Adrenal gland (tissue), 19 donors: ENCODE measurements at places on chromosomes 1 and 21. TPM values are rescaled to one million over a fixed set of nuclear protein-coding genes. Genes with fewer than 3 reads are reported as not detected.
A peak's percentile ranks its signal among the peaks of the same experiment; 100 is the strongest.

DNA sequence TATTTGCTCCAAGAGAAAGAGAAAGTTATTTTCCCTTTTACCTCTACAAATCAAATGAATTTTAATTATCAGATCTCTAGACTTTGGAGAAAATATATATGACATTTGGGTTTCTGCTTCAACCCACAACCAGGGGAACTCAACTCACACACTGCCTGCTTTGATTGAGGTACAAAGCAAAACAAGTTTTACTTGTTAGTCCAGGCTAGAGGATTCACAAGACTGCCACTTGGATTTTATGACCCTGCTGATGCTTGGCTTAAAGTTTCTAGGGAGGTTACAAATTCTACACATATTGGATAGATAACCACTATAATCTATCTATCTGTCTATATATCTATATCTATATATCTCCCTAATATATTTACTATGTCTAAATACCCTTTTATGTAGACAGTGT lies 467.3 kb upstream of the RGS18 start:
- H3K4me1 ChIP-seq: no peaks in the 10 kb centered on the region
- H3K36me3 ChIP-seq: no peaks in the 10 kb centered on the region
- H3K27ac ChIP-seq: no peak overlapping the region
- no peaks in the 10 kb centered on the region for H3K27me3 ChIP-seq
- DNase-seq: no peak

Gene SLC19A1
- total RNA-seq: 21.1 TPM

DNA sequence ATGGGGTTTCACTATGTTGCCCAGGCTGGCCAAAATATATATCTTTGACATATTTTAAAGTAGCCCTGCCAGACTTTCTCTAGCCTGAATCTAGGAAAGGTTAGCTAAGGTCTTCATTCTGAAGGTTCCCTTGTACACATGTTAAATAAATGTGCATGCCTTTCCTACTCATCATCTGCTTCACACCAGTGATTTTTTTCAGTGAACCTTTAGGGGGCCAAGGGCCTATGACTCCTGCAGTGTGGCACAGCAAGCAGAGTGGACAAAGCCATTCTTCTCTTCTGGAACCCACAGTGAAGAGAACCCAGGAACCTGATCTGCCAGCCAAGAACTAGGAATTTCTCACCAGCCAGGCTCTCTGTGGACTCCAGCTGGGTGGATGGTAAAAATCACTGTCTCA lies 22.9 kb downstream of the CBR1 start:
- peaks cover 2% of the 10 kb centered on the region for H3K4me1 ChIP-seq
- no peak overlapping the region for H3K27ac ChIP-seq
- no peak for DNase-seq

DNA sequence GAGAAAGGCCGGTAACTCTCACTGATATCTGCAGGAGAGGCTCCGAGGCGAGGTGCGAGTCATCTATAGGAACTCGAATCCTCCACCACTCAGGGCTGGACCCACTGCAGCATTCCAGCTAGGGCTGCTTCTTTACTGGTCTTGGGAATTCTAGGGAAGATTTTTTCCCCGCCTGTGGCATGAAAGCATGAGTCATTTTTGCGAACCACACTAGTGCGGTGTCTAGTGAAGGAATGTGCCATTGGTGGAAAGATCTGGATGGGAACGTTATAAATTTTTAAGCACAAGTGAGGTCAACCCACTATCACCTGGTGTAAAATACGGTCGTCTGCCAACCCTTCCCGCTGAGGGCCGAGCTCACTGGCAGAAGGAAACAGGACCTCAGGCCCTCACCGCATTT lies 49.7 kb downstream of the SYF2 start:
- no peaks in the 10 kb centered on the region for H3K27me3 ChIP-seq
- DNase-seq: no peak
- no peak overlapping the region for H3K27ac ChIP-seq
- no peaks in the 10 kb centered on the region for H3K4me1 ChIP-seq
- H3K36me3 ChIP-seq: no peaks in the 10 kb centered on the region

GRCh38 chr1:14511796-14512585 lies 86.5 kb upstream of the KAZN start:
- H3K27ac ChIP-seq: no peak overlapping the region
- no peak for DNase-seq
- no peaks in the 10 kb centered on the region for H3K4me1 ChIP-seq
- H3K27me3 ChIP-seq: no peaks in the 10 kb centered on the region
- H3K36me3 ChIP-seq: no peaks in the 10 kb centered on the region
- H3K4me3 ChIP-seq: no peak overlapping the region

DNA sequence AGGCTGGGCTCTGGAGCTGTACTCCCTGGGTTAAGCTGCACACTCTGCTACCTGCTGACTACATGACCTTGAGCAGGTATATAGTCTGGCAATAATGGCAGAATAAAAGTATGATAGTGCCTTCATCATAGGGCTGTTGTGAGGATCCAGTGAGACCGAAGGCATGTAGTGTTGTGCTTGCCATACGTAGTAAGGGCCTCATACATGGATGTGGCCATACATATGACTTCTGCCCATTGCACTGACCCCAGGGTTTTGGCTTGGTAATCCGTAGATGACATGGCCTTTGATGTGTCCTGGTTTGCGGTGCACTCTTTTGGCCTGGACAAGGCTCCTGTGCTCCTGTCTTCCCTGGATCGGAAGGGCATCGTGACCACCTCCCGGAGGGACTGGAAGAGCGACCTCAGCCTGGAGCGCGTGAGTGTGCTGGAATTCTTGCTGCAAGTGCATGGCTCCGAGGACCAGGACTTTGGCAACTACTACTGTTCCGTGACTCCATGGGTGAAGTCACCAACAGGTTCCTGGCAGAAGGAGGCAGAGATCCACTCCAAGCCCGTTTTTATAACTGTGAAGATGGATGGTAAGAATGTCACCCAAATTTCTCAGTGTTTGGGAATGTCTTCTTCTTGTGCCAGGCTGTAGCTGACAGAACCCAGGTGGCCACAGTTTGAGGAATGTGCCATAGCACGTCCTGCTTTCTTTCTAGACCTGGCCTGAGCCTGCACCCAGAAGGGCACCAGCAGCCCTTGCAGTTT lies 17.0 kb upstream of the CD101 start:
- no peak overlapping the region for H3K4me3 ChIP-seq
- peaks cover 25% of the 10 kb centered on the region for H3K4me1 ChIP-seq
- peak; percentile 50 for DNase-seq
- no peaks in the 10 kb centered on the region for H3K27me3 ChIP-seq
- no peak overlapping the region for H3K27ac ChIP-seq

DNA sequence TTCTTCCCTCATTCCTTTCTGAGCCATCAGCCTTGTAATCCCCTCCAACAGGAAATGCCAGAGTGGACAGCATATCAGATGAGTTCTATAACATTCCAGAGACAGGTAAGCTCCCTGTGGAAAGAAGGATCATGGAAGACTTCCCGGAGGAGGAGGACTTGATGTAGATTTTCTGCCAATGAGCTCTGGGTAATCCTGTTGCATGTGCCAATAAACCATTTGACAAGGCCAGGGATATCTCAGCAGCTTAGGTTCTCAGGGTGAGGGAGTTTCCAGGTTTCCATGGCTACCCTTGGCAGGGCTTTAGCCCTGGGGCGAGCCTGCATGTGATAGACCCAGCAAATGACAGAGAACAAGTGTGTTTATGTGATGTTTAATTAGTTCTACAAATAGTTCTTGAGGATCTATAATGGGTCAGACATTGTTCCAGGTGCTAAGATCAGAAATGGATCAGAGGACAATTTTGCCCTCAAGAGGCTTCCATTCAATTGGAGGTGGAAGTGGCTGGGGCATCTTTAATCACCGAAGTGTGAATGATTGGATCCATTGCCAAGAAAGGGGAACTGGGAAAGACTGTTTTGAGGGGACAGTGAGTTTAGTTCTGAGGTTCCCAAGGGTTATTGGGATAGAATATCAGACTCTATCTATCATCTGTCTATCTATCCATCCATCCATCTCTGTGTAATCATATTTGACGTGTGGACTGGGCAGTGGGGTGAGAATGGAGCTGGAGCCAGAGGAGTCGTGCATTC lies 6.9 kb downstream of the PLA2G5 start:
- H3K36me3 ChIP-seq: no peaks in the 10 kb centered on the region
- no peak overlapping the region for H3K27ac ChIP-seq
- H3K27me3 ChIP-seq: no peaks in the 10 kb centered on the region
- no peak for DNase-seq

Gene TACSTD2
- total RNA-seq: 0.60 TPM

DNA sequence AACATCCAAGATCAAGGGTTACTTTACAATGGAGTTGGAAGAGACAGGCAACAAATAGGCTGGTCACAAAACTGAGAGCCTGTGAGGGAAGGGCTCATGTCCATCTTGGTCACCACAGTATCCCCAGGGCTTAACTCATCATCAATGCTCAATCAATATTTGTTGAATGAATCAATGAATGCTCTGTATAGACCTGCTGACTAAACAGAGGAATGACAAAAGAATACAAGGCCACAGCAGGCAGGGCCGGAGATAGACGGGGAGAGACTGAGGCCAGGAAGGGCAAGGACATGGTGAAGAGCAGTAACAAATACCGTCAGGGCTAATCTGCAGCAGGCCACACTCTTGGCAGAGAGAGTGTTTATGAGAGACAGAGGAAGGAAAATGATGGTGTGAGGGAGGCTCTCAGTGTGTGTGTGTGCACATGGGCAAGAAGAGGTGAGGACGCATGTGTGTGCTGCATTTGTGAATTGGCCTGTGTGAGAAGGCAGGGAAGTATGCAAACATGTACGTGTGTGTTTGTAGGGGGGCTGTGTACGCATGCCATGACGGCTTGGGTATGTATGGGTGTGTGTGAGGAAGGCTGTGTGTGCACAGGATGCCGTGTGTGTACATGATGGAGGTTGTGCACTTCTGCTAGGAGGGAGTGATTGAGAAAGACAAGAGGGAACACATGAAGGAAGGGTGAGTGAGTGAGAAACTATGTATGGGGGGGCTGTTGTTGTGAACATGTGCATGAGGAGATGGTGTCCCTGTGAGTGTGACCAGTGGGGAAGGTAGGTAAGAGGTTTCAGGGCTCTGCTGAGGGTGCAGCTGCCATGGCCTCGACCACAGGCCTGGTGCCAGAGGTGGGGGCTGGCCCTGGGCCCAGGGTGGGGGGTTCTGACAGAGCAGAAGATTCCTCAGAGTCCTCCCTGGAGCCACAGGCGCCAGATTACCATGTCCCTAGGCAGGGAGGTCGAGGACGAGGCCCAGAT lies 15.4 kb downstream of the AHDC1 start:
- no peaks in the 10 kb centered on the region for H3K36me3 ChIP-seq
- H3K4me3 ChIP-seq: no peak overlapping the region
- no peaks in the 10 kb centered on the region for H3K27me3 ChIP-seq
- peak; percentile 53 for DNase-seq
- H3K27ac ChIP-seq: peak overlapping the region; percentile 83
- H3K4me1 ChIP-seq: peaks cover 100% of the 10 kb centered on the region

DNA sequence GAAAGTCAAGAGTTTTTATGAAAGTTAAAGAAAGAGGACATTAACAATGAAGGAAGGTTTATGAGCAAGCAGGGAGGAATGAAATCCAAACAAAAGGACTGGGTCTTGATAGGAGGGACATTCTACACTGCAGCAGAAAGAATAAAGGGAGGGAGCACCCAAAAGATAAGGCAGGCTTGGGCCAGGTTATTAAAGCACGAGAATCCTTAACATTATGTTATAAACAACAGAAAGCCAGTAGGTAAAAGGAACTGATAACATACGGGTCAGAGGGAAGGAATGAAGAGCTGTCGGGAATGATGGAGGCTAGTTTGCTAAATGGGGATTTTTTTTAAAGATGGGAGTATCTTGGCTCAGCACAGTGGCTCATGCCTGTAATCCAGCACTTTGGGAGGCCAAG lies 19.4 kb downstream of the LPGAT1 start:
- H3K36me3 ChIP-seq: peaks cover 3% of the 10 kb centered on the region
- peaks cover 17% of the 10 kb centered on the region for H3K4me1 ChIP-seq
- H3K27ac ChIP-seq: no peak overlapping the region

Gene ATP8B2
- total RNA-seq: 43.5 TPM

Gene HSPB7
- 13.4 TPM for total RNA-seq

DNA sequence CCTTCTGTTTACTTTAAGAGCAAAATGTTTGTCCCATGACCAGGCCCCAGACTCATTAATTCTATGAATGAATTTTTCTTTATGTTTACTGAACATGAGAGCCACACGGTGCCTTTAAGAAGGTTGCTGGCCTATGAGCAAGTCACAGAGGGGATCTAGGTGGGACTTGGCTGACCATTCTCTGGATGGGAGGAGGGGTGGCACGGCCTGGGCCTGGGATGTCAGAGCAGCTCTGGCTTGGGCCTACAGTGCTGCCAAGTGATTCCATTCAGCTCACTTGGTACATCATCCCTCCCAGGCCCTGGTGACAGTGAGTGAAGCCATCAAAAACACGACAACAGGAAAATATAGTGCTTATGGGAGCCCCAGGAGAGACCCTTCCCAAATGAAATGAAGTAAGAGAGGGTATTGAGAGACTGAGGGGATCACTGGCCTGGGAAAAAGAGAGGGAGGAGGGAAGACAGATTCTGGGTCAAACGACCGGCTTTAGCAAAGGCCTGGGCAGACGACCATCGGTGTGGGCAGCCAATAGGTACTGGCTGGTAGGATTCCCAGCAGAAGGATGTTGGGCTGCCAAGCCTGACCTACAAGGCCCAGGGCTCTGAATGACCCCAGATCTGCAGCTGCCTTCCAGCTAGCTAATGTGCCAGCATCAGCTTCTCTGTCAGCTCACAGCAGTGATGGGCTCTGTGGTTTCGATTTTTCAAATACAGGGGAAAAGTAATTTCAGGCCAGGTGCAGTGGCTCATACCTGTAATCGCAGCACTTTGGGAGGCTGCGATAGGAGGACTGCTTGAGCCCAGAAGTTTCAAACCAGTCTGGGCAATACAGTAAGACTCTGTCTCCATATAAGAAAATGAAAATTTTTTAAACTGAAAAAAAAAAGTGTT lies 3.3 kb downstream of the TMEM53 start:
- no peak overlapping the region for H3K4me3 ChIP-seq
- no peak overlapping the region for H3K27ac ChIP-seq
- no peaks in the 10 kb centered on the region for H3K27me3 ChIP-seq
- no peaks in the 10 kb centered on the region for H3K36me3 ChIP-seq

DNA sequence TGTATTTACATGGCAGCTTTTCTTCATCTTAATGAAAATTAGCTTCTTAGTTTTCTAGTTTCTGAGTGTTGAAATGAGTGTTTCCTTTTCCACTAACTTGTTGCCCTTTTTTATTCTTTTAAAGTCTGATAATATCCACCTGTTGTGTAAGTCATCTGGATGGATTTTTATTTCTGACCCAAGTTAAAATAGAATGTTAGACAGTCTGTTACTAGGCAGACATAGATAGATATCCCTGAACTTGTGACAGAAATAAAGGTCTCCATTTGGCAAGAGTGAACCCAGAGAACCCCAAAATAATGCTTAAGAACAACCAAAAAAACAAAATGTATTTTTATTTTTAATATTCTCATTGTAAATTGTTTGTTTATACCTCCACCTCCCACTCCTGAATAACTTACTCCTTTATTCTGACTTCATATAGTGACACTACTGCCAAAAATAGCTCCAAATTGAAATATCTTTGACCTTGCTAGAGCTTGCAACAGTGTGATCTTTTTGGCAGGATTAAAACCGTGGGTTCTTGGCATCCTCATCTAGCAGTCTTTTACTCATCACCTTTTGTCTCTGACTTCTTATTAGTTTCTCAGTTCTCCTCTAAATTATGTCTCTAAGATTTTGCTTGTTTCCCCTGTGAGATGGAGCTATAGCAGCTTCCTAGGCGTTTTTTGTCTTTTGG lies 26.9 kb upstream of the SH3D21 start:
- no peak for DNase-seq
- H3K36me3 ChIP-seq: no peaks in the 10 kb centered on the region
- H3K4me1 ChIP-seq: peaks cover 53% of the 10 kb centered on the region
- no peak overlapping the region for H3K27ac ChIP-seq
- H3K4me3 ChIP-seq: no peak overlapping the region

GRCh38 chr1:36708587-36708986 lies 225.9 kb upstream of the CSF3R start:
- no peak for DNase-seq
- peaks cover 15% of the 10 kb centered on the region for H3K27me3 ChIP-seq
- no peaks in the 10 kb centered on the region for H3K4me1 ChIP-seq
- no peaks in the 10 kb centered on the region for H3K36me3 ChIP-seq
